Ecto neural progenitor cell (in vitro differentiated cells): ENCODE measurements at places on chromosomes 4 and X.

DNA sequence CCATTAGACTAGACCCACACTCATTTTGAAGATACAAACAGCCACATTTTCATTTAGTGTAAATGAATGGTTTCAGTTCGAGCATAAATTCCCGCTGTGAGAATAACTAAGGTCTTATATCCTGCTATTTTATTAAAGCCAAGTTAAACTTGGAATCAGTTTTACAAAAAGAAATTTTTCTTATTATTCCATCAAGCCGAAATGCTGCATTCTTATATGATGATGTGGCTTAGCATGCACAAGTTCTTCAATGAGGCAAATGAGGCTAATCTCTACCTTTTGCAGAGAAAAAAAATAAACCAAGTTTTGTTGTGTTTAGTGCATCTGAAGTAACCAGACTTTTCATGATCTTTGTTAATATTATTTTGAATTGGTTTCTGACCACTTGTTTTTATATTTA, 953.9 kb upstream of the PCDH10 start:
- no peak for DNase-seq

DNA sequence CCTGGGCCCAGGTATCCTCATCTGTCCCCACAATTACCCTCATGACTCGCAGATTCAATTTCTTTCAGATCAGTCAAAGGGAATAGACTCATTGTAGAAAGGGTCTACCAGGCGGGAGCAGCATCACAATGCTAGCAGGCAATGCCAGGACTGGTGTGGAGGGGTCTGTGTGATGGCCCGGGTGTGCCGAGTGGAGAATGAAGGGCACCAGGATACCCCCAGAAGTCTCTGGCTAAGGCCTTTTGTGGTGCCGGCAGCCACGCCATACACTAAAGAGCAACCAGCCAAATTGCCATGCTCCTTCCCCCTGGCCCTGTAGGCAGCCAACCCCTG, 37.9 kb upstream of the RASL11B start:
- no peak for DNase-seq

DNA sequence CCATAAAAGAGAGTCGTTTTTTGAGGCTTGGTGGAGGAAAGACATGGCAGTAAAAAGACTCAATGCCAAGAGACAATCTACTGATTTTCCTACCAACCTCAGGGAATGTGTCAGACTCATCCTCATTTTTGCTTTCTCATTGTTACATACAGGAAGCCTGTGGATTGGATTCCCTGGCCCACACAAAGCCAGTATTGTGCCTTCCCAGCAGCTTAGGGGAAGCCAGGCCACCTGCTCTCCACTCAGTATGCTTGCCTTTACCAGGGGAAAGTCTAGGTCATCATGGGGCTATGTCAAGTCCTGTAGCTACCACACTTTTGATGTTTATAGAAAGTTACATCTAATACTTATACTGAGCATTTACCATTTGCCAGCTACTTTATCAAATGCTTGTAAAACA, 11.0 kb downstream of the BMX start:
- no peak for DNase-seq

- peak; percentile 72 for DNase-seq
Observed at GRCh38 chr4:6225469-6225868, 25.1 kb upstream of the JAKMIP1 start.

- no peak for DNase-seq
Observed at GRCh38 chr4:184792950-184793555, 32.7 kb downstream of the ACSL1 start.

DNA sequence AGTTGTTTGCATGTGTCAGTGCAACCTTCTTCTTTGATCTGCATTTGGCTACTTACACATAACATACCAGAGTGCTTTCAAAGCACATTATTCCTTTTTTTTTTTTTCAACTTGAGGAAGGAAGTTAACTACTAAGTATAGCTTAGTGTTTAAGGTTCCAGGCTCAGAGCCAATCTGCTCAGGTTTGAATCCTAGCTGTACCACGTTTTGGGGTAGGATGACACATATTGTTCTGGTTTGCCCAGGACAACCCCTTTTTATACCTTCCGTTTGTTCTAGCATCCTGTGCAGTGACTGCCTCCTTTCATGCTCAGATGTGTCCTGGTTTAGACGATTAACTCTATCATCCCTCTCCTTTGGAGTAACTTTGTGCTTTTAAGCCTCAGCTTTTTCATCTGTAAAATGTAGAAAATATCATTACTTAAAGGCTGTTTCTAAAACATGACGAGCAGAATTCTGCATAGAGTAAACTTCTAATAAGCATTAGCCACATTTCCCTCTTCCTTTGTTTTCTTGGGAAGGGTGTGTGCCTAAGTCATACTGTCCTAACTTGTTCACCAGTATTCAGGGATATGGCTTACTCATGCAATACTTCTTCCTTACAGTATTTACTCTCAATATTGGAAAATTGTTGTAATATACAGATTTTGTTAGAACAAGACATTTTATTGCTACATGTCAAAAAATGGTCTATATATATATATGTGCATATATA, 281.3 kb downstream of the C4orf33 start:
- no peak for DNase-seq

DNA sequence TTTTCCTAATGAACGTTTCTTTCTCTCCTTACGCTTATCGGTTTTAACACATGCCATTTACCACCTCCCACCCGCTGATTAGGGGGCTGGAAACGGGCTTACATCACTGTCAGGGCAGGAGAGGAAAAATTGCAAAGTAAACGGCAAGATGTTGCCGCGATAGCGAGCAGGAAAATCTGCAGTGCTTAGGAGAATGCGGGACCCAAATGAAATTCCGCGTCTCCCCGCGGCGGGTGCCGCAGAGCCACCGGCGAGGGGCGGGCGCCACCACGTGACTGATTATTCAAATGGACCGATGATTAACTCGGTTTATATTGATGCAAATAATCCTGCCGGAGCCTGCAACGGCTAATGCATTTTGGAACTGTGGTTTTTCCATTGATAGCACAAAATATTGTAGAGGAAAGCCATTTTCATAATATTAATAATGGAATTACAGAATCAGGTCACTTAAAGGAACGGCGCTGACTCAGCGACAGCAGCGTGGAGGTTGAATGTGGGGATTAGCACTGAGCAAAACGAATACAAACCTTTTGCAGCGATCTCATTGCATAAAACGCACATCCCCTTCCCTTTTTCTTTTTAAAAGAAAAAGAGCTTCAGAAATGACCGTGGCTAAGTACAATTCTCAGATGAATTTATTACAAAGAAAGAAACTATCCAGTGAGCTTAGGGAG, 224.2 kb downstream of the STIM2 start:
- peak; percentile 82 for DNase-seq

DNA sequence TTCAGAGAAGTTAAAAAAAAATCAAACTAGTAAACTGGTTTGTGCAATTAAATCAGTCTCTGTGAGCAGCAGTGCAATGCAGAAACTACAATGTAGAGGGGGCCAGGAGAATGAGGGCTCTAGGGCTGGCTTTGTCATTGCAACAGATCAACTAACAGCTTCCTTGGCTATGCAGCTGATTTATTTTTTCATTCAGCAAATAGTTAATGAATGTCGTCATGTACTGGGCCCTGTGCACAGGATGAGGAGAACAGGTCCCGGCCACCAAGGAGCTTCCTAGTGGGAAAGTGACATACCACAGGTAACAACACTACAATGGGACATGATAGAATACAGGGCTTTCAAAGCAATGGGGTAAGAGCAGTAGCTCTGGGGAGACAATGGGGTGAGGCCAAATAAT, 190.1 kb downstream of the NSUN7 start:
- DNase-seq = no peak

GRCh38 chr4:40421839-40422708, 86.9 kb downstream of the CHRNA9 start:
- DNase-seq = no peak

DNA sequence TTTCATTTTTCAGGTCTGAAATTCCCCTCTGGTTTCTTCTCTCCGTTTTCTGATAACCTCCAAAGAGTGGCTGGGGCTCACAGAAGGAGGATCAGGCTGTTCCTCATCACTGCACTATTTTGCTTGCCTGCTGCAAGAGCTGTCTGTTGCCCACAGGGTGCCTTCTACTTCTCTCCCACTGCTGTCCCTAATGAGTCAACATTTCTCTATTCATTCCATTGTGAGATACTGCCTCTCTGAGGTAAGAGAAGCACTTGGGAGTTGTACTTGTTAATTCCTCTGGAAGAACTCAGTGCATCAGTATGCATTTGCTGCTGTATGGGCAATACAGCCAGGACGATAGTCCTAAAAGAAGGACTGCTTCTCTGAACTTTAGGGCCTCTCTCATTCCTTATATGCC, 34.8 kb downstream of the CT47B1 start:
- no peak for DNase-seq

GRCh38 chr4:76272073-76272472, 20.6 kb downstream of the FAM47E start:
- DNase-seq = no peak

DNA sequence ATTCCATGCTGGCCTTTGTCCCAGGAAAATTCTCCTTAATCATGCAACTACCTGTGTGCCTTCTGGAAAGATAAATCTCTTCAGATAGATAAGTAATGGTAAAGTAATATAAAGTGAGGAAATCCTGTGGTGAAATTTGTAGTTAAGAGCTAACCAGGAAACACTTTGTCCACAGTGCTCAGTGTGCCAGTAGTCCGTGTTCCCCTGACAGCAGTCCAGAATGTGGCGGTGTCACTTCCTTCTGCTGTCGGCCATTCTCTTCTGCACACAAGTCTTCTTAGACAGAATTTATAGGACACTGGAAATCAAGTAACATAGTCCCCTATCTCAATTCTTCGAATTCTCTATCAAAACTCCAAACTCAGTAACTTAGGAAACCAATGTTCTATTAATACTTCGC, 5.7 kb upstream of the CXXC4 start:
- no peak for DNase-seq

DNA sequence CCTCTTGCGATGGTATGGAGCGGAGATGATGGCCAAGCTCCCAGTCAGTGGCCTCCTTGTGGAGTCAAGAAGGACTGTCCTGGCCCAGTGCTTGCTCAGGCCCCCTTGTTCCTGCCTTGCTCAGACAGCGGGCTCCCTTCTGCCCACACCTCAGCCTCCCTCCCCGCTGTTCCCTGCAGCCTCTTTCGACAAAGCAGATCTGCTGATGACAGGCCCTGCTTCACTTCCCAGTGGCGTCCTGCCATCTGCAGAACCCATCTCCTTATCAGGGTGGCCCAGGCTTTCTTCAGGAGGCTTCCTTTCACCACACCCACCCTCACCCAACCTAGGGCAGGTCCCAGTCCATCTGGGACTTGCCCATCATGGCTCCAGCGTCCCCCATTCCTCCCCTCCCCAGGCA, 80.0 kb downstream of the CLDN34 start:
- DNase-seq = no peak

DNA sequence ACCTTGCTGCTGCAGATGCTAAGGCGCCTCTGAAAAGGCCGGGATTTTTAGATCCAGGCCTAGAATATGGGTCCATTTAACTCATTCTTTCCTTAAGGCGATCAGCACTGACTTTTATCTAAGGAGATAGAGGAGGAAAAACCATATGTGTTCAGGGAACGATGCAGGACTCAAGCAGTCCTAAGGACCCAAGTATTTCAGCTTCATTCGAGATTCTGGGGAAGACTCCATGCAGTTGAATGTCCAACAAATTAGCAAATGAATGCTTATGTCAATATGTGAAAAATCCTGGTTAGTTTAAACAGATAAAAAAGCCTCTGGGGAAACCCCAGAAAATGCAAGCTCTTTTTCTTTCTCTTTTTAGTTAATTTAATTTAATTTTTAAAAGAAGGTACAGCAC, 36.0 kb downstream of the HELT start:
- DNase-seq = no peak

GRCh38 chr4:114200026-114200425, 220.6 kb upstream of the ARSJ start:
- no peak for DNase-seq

- no peak for DNase-seq
Observed at GRCh38 chr4:185265942-185266341, 56.5 kb downstream of the SNX25 start.

GRCh38 chr4:105651884-105652283, 56.6 kb downstream of the INTS12 start:
- no peak for DNase-seq

- DNase-seq = no peak
Observed at GRCh38 chr4:30724247-30724646, 4.1 kb downstream of the PCDH7 start.

- DNase-seq = no peak
Observed at GRCh38 chr4:80005863-80006262, 67.2 kb downstream of the ANTXR2 start.

DNA sequence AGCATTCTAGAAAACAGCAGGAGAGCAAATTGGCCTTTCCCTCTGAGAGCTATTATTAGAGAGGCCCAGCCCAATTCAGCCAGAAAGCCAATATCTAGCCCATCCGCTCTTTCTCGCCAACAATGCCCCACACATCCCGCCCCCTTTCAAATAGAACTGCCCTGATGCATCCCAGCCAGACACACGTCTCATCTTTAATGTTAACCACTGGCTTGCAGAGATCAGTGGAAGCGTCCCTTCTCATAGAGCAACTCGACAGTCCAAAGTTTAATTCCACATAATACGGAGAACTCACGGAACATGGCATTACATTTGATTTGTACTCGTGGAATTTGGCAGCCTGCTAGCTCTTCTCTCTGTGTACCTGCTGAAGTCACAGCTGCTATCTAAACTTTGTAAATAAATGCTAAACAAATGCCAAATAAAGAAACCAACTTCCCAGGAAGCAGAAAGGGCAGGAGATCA, 304.4 kb downstream of the DHX15 start:
- DNase-seq = no peak

DNA sequence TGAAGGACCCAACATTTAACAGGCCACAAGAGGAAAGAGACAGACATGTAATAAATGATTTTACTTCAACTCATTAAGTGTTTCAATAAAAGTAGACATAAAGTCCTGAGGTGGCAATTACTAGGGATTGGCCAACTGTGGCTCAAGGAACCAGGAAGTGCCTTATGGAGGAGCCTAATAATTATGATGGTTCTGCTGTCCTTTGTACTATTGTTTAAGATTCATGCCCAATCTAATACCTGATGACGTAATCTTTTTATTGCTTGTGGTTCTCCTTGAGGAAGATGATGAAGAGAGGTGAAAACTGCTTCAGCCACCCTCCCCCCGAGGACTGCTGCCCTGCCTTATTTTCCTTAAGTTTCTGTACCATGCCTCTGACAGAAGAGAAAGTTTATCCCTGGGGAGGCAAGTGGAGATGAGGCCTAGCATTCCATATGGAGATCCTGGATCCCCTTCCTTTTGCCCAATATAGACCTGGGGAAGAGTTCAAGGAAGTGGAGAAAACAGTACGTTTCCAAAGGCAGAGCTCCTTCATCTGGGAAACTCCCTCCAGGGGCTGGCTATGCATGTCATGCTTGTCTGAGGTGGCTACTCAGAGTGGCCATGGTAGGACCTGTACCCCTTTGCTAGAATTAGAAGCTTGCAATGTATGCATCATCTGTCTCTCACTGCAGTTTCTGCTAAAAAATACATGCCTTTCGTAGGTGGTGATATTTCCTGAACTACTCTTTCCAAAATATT, 56.8 kb upstream of the FAT1 start:
- DNase-seq = no peak

GRCh38 chr4:7153711-7154110, 38.6 kb upstream of the SORCS2 start:
- no peak for DNase-seq
